CD8-positive, alpha-beta memory T cell (primary cell): ENCODE measurements at places on chromosomes 6 and 20. TPM values are rescaled to one million over a fixed set of nuclear protein-coding genes. Genes with fewer than 3 reads are reported as not detected.

BLOC1S5 gene
- 27.9 TPM for polyA plus RNA-seq

SRMS gene
- polyA plus RNA-seq: not detected

NELFE gene
- polyA plus RNA-seq: 79.6 TPM

PPIL6 gene
- 0.46 TPM for polyA plus RNA-seq

SYTL3 gene
- polyA plus RNA-seq: 19.5 TPM

GRCh38 chr6:139698526-139699176 is 324.2 kb upstream of the CITED2 start:
- DNase-seq: no peak

- no peak for DNase-seq
Measured at GRCh38 chr6:25057111-25057905, 121.5 kb upstream of the RIPOR2 start.

DNA sequence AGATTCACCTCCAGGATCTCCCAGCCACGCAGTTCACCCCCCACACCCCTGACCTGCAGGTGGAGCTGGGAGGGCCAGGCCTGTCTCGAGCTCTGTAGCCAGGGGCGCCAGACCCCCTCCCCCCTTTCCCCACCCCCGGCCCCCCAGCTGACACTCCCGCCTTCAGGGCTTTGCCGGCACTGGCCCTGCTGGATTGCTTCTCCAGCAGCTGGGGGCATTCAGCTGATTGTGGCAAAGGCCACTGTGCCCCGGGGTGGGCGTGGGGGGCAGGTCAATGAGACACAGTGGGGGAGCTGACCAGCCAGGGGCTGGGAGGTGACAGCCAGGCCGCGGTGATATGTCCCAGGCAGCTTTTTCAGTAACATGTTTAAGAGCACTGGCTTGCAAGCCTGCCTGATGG is 22.2 kb downstream of the ZBP1 start:
- no peak for DNase-seq

DNA sequence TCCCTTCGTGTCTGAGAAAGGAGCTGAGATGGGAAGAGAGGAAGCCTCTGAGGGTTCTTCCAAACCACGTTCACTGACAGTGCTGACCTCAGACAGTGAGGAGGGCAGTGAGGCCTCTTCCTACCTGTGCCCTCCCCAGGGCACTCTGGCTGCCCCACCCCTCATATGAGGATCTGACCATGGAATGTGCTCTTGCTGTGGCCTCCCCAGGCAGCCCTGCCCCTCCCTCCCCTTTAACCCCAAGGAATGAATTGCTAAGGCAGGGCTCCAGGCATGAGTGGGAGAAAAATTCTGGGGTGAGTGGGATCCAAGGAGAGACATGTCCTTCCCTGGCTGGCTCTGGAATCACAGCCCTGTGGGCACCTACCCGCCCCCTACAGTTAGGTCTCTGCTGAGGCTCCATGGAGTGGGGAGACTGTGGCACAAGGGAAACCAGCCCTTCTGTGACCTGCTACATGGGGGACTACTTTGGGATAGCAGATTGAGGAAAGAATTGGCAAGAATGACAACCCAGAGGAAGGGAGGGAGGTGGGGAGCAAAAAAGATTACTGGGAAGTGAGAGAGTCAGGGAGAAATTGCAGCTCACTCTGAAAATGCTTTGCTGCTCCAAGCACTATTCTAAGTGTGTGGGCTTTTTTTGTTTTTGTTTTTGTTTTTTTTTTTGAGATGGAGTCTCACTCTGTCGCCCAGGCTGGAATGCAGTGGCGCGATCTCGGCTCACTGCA is 29.4 kb downstream of the TNXB start:
- no peak for DNase-seq

DNA sequence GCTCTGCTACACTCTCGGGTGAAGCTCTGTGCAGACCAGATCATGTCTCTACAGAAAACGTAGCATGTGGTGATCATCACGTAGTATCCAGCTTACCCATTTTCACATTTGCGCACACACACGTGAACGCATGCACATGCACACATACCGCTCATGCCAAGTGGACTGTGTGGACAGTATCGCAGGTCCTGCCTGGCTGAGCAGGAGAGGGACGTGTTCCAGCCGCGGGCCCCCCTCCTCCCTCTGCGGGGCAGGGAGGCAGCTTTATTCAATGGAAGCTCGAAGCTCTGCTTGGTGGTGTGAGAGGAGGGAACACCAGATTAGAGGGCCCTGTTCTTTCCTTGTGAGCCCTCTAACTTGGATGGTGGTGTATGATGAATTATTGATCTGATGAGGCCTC is 51.1 kb downstream of the CDH26 start:
- no peak for DNase-seq
